ENCODE measurements at places on chromosomes 11 and 22. TPM values are rescaled to one million over a fixed set of nuclear protein-coding genes. Genes with fewer than 3 reads are reported as not detected.

- DNase-seq, result peak; percentile 78
Measured at GRCh38 chr22:35335936-35336781, 36.5 kb downstream of the TOM1 start.

- no peak for DNase-seq
Measured at GRCh38 chr11:44702889-44703288, 23.9 kb upstream of the TSPAN18 start.

Gene SERPINH1
- 54.0 TPM for total RNA-seq

DNA sequence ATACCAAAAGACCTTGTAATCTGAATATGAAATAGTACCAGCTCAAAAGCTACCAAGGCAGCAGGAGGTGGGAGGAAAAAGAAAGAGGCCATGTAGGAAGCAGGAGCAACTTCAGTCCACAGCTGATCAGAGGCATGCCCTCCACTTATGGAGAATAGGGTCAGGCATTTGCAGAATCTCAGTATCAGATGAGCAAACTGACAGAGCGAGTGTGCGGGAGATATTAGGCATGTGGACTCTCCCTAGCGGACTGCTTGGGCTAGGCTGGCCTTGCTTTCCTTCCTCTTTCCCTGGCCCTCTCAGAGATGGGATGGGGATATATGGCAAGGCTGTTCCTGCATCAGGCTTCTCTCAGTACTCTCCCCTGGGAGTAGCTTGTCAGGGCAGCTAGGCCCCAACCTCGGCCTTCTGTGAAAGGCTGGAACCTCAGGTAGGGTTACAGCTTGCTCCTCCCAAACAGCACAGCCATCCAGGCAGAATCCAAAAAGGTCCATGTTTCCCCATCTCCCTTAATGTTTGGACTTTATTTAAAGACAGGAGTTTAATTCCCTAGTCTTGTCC lies 37.0 kb downstream of the ETS1 start:
- no peak for DNase-seq

GRCh38 chr11:67644472-67645418 lies 5.2 kb upstream of the TBX10 start:
- no peak for DNase-seq

DNA sequence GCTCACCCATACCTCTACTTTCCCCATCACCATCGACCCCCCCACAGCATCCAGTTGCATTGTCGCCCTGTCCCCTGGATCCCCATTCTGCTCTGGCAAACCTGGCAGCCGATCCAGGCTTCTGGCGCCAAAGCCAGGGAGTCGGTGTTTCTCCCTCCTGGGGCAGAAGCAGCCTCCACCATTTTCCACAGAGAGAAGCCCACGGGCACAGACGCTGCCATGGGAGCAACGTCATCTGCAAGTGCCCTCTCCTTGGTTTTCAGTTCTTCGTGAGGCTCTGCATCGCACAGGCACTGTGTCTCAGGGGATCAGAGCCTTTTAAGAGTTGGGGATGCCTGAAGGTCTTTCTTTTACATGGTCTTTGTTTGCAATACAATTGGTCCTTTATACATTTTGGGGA lies 2.3 kb downstream of the YPEL4 start:
- DNase-seq, result no peak

- DNase-seq, result no peak
Measured at GRCh38 chr11:133663135-133663985, 131.1 kb upstream of the OPCML start.

- DNase-seq, result no peak
Measured at GRCh38 chr11:45889966-45890365, 4.5 kb downstream of the MAPK8IP1 start.
